ENCODE measurements at places on chromosomes 5 and 9. TPM values are rescaled to one million over a fixed set of nuclear protein-coding genes. Genes with fewer than 3 reads are reported as not detected.

SLC36A2 gene
- total RNA-seq: not detected

HSD17B3 gene
- 0.34 TPM for total RNA-seq

DNA sequence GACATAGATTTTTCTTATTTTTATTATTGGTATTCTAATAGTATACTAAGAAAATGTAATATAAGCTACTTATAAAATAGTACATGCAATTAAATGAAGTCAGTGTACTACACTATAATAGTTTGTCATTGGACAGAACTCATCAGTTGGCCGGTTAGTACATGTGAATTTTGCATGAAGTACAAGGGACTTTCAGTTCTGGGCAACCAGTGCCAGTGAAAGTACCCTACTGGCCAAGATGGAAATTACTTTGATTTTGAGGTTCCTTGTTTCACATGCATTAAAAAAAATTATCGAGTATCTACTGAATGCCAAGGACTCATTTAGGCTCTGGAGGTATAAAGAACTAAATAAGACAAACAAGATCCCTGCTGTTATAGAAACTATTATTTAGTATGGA lies 213.4 kb upstream of the ELL2 start:
- no peak for DNase-seq

DNA sequence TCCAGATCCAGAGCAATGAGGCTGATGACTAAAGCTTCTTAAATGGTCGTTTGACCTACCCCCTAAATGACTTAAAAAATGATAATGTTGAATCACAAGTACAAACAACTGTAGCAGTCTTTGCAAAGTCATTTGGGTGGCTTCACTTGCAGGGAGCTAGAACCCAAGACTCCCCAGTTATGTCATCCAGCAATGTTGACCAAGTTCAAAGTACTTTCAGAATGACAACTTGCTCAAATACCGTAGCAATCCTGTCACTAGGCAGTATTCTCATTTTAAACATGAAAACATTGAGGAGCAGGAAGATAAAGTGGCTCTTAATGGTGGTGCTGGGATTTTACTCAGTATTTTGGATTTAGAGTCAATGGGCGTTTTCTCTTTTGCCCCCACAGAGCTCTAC lies 1217.0 kb upstream of the DMAC1 start:
- no peak for DNase-seq

DNA sequence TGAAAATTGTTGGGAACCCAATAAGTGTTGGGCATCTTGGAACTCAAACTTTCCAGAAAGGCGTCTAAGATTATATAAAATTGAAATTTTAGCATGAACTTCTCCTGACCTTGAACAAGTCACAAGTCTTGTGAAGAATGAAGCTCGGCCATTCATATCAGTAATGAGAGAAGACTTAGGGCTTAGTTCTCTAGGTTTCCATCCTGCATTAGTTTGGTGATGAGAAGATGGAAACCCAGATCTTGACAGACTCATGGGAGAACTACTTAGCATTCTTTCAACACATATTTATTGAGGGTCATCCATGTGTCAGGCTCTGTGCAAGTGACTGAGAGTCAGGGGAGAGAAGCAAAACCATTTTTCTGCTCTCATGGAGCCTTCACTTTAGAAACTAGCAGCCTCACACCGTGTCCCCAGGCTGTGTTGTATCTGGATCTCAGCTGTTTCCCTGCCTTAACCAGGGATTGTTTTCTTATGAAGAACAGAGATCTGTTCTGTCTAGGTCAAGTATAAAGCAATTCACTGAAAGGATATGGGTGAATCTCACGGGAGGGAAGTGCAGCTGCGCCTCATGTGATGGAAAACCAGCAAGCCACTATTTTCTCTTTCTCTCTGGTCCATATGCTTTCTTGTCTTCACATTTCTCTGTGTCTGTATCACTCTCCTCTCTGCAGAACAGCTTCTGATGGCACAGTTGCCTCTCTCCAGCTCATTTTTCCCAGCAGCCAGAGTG lies 3.4 kb downstream of the GARNL3 start:
- no peak for DNase-seq

DNA sequence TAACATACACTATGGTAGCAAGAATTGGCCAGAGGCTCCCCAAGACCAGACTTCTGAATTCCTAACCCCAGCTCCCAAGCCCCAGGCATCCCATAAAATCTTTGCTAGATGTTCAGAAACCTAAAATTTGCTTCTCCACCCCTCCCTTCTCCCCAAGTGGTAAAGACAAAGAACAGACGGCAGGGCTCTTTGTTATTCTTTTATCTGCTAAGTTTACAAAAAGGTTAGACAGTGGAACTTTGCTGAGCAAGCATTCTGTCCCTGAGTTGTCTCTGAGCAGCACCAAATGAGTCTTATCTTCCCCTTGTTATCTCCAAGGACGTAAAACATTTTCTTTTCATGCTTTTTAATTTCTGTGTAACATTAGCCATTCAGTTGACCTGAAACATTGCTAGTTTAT lies 30.2 kb downstream of the TJP2 start:
- DNase-seq: no peak

DNA sequence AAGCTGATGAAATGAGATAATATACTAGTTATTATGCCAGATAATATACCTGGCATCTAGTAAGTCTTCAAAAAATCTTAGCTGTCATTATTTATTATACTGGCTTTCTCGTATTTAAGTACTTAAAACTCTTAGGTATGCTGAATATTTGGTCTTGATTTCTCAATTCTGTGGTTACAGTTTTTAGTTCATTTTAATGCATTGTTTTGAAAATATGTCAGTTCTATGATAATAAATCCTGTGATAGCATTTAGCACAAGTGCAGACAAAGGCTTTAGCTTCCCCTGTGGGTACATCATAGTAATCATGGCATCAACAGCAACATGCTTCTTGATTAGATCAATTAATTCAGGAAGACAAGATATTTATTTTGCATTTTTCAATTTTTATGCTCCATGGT lies 133.0 kb downstream of the SMC2 start:
- no peak for DNase-seq

GRCh38 chr5:13249854-13250253 lies 694.6 kb downstream of the DNAH5 start:
- no peak for DNase-seq

DNA sequence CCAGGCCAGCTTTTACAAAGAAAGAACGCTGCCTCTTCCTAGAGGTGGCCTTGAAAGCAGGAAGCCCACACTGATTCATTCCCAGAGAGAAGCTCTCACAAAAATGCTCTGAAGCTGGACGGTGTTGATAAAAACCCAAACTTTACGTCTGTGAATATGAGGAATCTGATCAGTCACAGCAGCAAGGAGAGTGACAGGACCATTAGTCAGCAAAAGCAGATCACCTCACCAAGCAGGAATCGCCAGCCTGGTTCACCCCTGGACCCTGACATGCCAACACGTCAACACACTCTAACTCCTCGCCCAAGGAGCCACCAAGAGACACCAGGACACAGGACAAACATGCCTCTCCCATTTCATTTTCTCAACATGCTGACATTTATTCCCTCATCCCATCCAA lies 70.6 kb upstream of the ZNF622 start:
- DNase-seq: no peak
